Temporal lobe (tissue), 4 donors: ENCODE measurements at places on chromosomes 5 and 9. TPM values are rescaled to one million over a fixed set of nuclear protein-coding genes. Genes with fewer than 3 reads are reported as not detected.

Gene ZNF483
- 28.8 TPM for total RNA-seq

Gene PTGES
- 2.0 TPM for total RNA-seq

Gene WNT8A
- total RNA-seq = under 0.01 TPM

Gene GPX8
- 2.7 TPM for total RNA-seq

Gene COL15A1
- 8.4 TPM for total RNA-seq

Gene CACFD1
- total RNA-seq = 19.4 TPM

Gene LAMC3
- 2.7 TPM for total RNA-seq

Gene SHROOM1
- total RNA-seq = 2.2 TPM

Gene LCN2
- 0.25 TPM for total RNA-seq

Gene ZSWIM6
- 33.2 TPM for total RNA-seq

Gene ANKRD34B
- 0.25 TPM for total RNA-seq

Gene ATP10B
- 3.9 TPM for total RNA-seq

Gene MYMK
- not detected for total RNA-seq

Gene ACTBL2
- total RNA-seq = not detected

Gene RASEF
- total RNA-seq = 0.25 TPM

Gene KDM3B
- total RNA-seq = 70.6 TPM

Gene QRFP
- not detected for total RNA-seq

Gene MSMP
- total RNA-seq = not detected
